ENCODE measurements at places on chromosomes 5 and 9.

DNA sequence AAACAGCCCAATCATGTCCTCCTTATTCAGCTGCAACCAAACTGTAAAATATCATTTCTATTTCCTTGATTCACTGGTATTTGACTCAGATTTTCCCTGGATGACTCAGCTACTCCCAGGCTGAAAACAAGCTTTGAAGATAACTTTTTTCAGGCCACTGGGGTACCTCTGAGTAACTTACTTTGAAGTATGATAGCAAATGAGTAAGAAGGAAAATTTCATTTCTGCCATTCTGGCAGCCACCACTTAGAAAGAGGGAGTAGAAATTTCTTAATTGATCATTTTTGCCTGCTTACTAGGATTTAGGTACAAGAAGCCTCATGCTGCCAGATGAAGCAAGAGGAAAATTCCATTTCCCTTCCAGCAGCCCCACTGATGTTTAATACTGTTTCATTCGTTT, 247.4 kb downstream of the PRELID2 start:
- DNase-seq: no peak

- DNase-seq: no peak
These were observed 100.3 kb upstream of the ANKH start for GRCh38 chr5:14971873-14972272.

DNA sequence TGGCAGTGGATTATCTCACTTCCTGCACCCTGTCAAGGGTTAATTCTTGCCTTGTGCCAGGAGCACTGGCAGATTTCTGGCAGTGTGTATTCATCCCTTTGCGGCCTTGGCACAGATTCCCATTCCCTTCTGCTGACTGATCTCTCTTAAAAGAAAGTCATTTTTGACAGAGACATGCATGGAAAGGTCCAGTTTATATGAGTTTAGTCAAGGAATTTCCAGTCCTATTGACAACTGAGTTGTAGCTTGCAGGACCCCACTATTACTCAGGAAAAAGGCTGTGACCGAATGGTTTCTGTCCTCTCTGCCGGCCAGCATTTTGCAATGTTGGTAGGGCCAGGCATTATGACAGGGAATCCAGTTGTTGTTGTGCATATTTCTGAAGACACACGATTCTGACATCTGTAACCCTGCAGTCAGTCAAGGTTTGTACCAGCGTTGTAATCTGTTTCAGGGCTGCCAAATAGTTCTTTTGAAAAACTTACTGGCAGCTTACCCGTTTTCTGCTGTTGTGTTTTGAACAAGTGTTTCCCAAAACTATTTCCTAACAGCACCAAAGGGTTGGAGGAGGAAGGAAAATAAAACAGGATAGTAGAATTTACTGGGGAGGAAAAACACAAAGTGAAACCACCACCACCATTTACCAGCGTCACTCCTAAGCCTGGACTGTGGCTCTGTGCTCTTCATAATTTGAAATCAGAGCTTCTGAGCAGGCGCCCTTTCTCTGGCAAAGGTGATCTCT, 243.4 kb upstream of the KLF4 start:
- DNase-seq: no peak

GRCh38 chr5:157819502-157820115, 39.3 kb downstream of the CLINT1 start:
- no peak for DNase-seq

- no peak for DNase-seq
These were observed 199.3 kb upstream of the SEMA6A start for GRCh38 chr5:116773926-116774325.

GRCh38 chr5:158875272-158875679, 224.4 kb downstream of the EBF1 start:
- DNase-seq: no peak

DNA sequence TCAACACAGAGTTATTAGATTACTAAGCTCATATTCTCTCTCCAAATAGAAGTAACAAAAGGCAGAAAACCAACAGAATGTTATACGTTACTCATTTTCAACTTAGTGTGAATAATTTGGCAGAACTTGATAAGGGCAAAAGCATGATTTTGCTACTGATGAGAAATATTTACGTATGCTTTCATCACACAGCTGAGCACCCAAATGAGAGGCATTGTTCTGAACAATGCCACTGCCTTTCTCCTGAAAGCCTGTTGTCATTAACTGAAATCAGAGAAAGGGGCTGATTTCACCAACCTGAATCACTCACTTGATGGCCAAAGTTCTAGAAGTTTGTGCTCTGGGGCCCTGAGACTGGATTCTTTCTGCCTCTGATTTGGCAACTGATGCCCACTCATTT, 367.5 kb upstream of the PTGER4 start:
- no peak for DNase-seq

DNA sequence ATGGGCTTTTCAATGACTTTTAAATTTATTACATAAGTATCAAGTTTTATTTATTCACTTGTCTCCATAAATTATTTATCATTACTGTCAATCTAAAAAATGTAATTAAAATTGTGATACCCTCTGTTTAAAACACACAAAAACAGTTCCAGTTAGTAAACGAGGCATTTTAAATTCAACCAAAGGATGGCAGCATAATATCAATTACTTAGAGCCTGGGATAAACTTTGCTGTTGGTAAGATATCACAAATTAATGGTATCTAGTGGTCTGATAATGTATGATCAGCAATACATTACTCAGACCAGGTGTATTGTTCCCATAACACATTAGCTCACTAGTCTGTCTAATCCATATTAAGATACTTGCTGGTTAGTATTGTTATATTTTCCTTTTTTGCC, 9.6 kb upstream of the IFNE start:
- no peak for DNase-seq

GRCh38 chr9:132260846-132261245, 93.9 kb downstream of the SETX start:
- no peak for DNase-seq

DNA sequence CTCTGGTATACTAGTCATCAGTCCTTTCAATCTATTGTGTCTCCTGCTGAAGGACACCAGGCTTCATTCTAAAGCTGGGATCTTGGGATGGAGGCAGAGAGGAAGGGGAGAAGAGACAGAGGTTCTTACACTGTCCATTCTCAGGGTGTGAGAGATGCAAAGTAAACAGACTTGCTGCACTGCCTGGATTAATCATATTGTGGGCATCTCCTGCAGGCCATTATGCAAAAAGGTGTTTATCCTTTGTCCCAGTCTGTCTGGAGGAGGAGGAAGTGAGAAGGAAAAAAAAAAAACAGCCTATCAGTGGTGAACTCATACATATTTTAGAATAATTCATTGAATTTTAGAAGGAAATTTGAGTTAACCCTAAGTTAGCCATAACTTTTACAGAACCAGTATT, 92.9 kb upstream of the TNPO1 start:
- no peak for DNase-seq

DNA sequence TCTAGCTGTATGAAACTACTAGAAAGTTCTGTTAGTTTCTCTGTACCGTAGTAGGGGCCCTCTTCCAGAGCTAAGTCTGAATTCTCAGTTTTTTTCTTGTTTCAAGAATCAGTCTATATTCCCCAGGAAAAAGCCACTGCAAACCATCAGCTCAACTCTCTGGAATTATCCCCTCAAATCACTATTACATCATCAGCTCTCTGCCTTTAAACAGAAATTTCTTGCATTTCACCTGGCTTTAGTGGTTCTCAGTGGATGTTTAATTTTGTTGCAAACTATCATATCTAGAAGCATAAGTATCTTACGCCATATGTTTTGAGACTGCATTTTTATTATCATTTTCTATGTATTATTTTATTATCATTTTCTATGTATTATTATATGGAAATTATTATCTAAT, 55.2 kb upstream of the PPP2CA start:
- no peak for DNase-seq

DNA sequence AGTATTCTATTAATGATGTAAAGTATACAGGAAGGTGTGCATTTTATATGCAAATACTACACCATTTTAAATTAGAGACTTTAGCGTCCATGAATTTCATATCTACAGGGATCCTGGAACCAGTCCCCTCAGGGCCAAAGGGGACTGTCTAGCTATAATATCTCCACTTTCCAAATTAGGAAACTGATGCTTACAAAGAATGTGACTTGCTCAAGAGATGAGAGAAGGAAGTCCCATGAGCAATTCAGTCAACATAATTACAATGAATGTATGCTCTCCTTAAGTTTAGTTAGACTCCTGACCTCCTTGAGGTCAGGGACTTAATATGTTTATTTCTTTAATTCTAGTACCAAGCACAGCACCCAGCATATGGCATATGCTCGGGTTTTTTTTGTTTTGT, 23.7 kb downstream of the NIPBL start:
- no peak for DNase-seq

GRCh38 chr5:178194026-178194425, 6.9 kb upstream of the GMCL2 start:
- no peak for DNase-seq

DNA sequence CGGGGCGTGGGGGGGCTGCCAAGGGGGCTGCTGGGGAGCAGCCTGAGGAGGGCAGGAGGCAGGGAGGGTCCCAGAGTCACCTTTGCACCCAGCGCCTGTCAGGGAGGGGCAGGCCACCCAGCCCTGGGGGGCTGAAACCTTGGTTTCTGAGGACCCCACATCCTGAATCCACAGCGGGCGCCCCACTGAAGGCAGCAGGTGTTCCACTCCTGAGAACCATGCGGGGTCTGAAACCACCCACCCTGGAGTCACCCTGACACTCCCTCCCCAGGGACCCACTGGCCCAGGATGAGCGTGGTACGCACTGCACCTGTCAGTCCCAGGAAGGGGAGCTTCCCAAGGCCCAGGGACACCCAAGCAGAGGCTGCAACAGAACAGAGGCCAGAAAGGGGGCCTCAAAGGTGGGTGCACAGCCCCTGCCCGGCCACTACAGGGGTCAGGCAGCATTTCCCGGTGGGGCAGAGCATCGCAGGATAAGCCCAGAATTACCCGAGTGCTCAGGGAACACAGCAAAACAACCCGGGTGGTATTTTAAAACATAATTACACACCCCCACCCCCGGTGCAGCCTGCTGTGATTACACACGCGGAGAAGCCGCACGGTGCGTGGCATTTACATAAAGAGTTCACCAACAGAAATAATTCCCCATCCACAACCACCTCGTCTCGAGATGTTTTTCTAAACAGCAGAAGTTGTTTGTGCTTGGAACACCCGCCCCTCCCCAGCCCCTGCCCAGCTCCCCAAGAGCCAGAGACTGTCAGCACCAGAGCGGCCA, 57.3 kb upstream of the UBAC1 start:
- DNase-seq: no peak
